ENCODE measurements at places on chromosomes 13 and 19. TPM values are rescaled to one million over a fixed set of nuclear protein-coding genes. Genes with fewer than 3 reads are reported as not detected.

SERTM1 gene
- total RNA-seq: not detected

CACNA1A gene
- 7.5 TPM for total RNA-seq

SLC10A2 gene
- total RNA-seq: not detected

PNMA8B gene
- 0.10 TPM for total RNA-seq

ZNF616 gene
- 9.7 TPM for total RNA-seq

ZNF540 gene
- total RNA-seq: not detected

ZNF430 gene
- total RNA-seq: 8.4 TPM

FCGBP gene
- 5.7 TPM for total RNA-seq

MISP gene
- 38.2 TPM for total RNA-seq

PTPRH gene
- total RNA-seq: 15.9 TPM

SCEL gene
- 0.07 TPM for total RNA-seq

PCSK4 gene
- 11.1 TPM for total RNA-seq

FCHO1 gene
- 28.1 TPM for total RNA-seq

RELB gene
- 12.9 TPM for total RNA-seq

ZNF541 gene
- not detected for total RNA-seq

GPR4 gene
- total RNA-seq: 0.10 TPM

RNF17 gene
- total RNA-seq: not detected

ZNF320 gene
- 9.2 TPM for total RNA-seq

HCN2 gene
- 2.4 TPM for total RNA-seq

NOVA2 gene
- 2.5 TPM for total RNA-seq

CYP4F11 gene
- total RNA-seq: 17.9 TPM

C19orf18 gene
- not detected for total RNA-seq

PSG6 gene
- not detected for total RNA-seq

ZNF135 gene
- total RNA-seq: not detected

ZNF763 gene
- not detected for total RNA-seq

CACNG7 gene
- not detected for total RNA-seq

PLPPR2 gene
- 23.2 TPM for total RNA-seq

OSCAR gene
- 0.59 TPM for total RNA-seq

DKKL1 gene
- 1.0 TPM for total RNA-seq

WIZ gene
- total RNA-seq: 28.4 TPM

SLC7A10 gene
- total RNA-seq: 0.25 TPM

GRIK5 gene
- 1.7 TPM for total RNA-seq

KIR2DL1 gene
- not detected for total RNA-seq

IGFL4 gene
- not detected for total RNA-seq

KLK11 gene
- total RNA-seq: not detected

FBXO17 gene
- 18.5 TPM for total RNA-seq

KLK5 gene
- 1.2 TPM for total RNA-seq

DMKN gene
- 246 TPM for total RNA-seq

ZNF317 gene
- 39.8 TPM for total RNA-seq

FBXW9 gene
- 14.0 TPM for total RNA-seq

CDKN2D gene
- 13.8 TPM for total RNA-seq

PCDH17 gene
- 0.02 TPM for total RNA-seq

ZSWIM4 gene
- total RNA-seq: 9.8 TPM

METTL21C gene
- total RNA-seq: not detected

PLEKHF1 gene
- total RNA-seq: 5.5 TPM

NXNL1 gene
- not detected for total RNA-seq

UTP14C gene
- total RNA-seq: 9.0 TPM

Data from HCT116 (cell line).